Thyroid gland (tissue), 4 donors: ENCODE measurements at places on chromosomes 2 and 18.

DNA sequence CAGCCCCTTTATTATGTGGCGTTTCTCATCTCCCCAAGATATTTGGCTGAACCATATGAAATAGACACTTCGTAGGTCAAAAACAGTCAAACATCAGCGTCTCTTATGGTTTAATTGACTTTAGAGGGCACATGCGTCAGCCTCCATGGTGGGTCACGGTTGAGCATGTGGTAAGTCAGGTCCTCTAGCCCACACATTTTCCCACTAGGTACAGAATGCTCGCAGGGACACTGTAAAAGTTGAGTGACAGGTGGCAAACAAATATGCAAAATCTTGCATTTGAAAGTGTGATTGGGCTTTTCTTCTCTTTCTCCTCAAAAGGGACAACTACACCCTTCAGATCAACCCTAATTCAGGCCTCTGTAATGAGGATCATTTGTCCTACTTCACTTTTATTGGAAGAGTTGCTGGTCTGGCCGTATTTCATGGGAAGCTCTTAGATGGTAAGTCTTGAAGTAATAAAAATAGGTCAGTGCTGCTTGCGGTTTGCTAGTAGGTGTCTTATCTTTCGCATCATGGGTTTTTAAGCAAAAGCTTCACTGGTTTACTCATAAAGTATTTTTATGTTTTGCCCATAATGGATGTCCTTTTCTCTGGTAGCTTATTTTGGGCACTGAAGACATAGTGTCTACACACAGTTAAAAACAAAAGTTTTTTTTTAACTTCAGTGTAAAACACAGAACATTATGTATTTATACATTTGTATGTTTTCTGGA, 261.3 kb downstream of the ALPK2 start:
- no peak for DNase-seq

- no peak for DNase-seq
Measured at GRCh38 chr18:24628326-24628725, 167.9 kb downstream of the HRH4 start.

DNA sequence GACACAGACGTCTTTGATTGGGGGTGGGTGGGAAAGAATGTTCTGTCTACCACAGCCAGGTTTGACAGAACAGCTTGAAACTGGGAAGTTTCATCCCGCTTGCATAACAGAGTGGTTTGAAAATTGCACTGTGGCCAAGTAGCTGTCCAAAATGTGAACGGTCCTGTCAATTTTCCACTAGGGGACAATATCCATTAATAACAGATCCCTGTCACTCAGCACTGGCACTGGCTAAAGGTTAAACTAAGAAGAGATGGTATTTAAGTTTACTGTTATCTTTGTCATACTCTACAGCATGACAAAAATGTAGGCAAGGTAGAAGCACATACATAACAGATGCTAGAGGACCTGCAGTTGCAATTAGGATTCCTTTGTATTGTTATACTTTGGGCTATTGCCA, 55.6 kb upstream of the ACMSD start:
- no peak for DNase-seq

DNA sequence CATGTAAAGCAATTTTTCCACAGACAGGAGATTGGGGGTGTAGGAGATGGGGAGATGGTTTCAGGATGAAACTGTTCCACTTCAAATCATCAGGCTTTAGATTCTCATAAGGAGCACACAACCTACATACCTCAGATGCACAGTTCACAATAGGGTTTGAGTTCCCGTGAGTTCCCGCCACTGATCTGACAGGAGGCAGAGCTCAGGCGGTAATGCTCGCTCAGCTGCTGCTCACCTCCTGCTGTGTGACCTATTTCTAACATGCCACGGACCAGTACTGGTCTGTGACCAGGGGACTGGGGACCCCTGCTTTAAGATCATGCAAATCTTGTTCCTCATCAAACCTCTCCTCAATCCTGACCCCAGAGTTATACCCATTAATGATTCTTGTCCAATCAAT, 70.1 kb downstream of the RPE start:
- no peak for DNase-seq

DNA sequence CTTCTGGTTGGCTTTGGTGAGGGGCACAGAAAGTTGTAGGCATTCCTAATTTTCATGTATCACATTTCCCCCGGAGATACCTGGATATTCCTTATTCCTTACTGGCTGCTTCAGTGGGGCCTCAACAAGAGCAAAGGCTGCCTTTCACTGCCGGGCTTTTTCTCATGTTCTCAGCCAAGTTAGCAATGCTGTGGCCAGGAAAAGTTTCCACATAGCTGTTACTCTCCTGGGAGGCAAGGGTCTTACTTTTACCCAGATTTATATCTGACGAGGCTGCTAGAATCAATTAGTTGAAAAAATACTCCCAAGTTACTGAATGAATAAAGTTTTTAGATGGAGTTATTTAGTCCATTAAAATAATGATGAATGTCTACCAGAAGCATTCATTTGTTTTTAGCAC, 230.5 kb downstream of the ZNF407 start:
- no peak for DNase-seq

GRCh38 chr2:177992992-177993391, 79.6 kb downstream of the PDE11A start:
- DNase-seq = no peak

DNA sequence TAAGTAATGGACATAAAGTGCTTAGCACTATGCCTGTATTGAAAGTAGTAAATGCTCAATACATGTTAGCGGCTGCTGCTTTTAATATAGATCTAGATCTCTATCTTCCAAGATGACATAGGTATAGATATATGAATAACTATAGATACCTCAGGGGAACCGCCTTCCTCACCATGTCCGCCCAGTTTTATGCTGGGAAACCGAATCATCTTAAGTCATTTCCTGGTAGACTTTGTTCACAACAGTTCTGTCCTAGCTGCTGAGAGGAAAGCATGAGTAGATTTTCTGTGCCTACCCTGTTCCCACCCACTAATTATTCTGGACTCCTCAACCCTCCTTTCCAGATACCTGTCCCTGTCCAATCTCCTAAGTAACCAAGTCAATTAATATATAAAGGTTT, 21.6 kb upstream of the ITM2C start:
- DNase-seq = no peak
